PC-3 (cell line): ENCODE measurements at places on chromosomes 7 and 10. TPM values are rescaled to one million over a fixed set of nuclear protein-coding genes. Genes with fewer than 3 reads are reported as not detected.

The STAG3 gene
- total RNA-seq, result 0.07 and 1.2 TPM in 2 replicates

The SPDYE5 gene
- total RNA-seq, result 0.18 TPM in 1 of 2 replicates, not detected in the other

The C7orf33 gene
- total RNA-seq, result not detected in 2 replicates

The SPDYE9 gene
- not detected in 2 replicates for total RNA-seq

The ANKRD7 gene
- not detected in 2 replicates for total RNA-seq

The ZCCHC24 gene
- total RNA-seq, result 32.9 and 40.7 TPM in 2 replicates

The HMX3 gene
- total RNA-seq, result 0.51 TPM in 1 of 2 replicates, not detected in the other

The TSPAN14 gene
- not detected in 2 replicates for total RNA-seq

- peak; percentile 7 for DNase-seq
Observed at GRCh38 chr10:14579405-14579804, 195.3 kb downstream of the FAM107B start.

- no peak for DNase-seq
Observed at GRCh38 chr10:9786101-9786500, 1231.6 kb upstream of the CELF2 start.

GRCh38 chr10:76066457-76066856, 635.0 kb downstream of the LRMDA start:
- DNase-seq, result no peak
